ENCODE measurements at places on chromosomes 1 and 21.

DNA sequence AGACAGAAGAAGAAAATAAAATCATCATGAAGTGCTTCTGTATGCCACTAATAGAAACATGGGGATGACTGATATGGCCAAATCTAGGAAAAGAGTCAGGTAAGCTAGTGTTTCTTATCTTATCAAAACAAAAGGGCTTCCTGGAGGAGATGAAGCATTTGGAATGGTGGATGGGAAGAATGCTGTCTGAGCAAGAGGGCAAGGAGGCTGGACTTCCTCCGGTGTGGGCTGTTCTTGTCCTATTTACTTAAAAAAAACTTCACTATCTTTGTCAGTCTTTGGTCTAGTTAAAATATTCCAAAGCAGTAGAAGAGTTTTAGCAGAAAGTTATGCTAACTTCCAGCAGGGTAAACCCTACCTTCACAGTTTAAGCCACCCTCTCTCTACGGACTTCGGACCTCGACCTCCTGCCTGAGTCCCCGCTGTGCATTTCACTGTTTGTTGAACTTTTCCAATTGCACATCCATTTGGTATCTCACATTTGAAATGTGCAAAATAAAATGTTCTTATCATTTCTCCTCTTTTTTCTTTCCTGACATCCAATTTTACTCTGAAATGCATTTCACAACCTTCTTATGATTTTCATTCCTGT is 64.8 kb upstream of the TSPAN2 start:
- DNase-seq: no peak

GRCh38 chr1:177646757-177647730 is 322.8 kb downstream of the SEC16B start:
- peak; percentile 41 for DNase-seq

DNA sequence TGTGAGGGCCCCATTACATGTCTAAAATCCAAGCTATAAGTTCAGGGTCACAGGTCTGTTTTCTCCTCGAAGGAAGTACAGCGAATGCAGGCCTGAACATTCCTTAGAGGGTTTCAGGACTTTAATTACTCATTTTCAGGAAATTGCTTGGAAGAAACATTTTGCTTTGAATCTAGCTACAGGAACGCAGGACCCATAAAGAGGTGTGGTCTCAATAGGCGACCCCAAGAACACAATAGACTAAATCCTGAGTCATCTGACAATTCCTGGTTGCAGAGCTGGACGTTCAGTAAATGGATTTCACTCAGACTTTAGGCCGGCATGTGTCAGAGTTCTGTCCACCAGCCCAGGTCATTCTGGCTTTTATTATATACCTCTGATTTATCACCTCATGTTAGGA is 1.0 kb upstream of the ERG start:
- DNase-seq: no peak

DNA sequence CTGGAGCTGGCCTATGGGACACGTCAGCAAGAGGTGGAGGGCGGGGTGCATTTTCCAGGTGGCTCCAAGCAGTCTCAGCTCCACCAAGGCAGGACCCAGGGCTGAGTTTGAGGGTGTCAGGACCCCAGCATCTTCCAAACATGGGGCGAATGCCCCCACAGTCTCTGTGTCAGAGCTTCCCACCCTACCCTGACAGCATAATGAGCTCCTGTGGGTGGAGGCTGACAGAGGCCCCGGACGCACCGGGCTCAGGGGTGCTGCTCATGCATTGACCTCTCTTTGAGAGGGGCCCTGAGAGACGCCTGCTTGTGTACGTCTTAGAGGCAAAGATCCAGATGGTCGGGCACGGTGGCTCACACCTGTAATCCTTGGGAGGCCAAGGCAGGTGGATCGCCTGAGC is 37.2 kb downstream of the SLC2A7 start:
- DNase-seq: no peak

GRCh38 chr1:14748151-14748550 is 149.7 kb downstream of the KAZN start:
- no peak for DNase-seq

DNA sequence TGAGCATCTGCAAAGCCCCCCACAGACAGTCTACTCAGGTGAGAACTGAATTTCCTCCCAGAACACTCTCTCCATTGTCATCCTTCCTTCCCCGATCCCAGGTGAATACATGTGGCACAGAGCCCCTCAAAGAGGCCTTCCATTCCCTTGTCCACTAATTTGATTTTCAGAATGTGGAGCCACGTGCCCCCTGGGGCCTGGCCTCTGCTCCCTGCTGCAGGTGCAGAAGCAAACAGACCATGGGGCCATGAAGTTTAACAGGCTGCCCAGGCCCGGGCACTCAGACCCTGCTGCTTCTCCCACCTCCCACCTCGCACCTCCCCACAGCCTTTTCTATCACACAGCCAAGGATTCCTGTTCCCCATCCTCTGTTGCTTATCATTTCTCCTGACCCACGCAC is 243.8 kb upstream of the RAB4A start:
- DNase-seq: peak; percentile 21

GRCh38 chr1:10730985-10731384 is 65.5 kb downstream of the CASZ1 start:
- DNase-seq: no peak

- no peak for DNase-seq
Measured at GRCh38 chr1:6491480-6491962, at the start of gene PLEKHG5. Gene PLEKHG5, minus strand, starts transcription at chr1:6491667. Its CDS starts 14,096 bp downstream, at chr1:6477571.

DNA sequence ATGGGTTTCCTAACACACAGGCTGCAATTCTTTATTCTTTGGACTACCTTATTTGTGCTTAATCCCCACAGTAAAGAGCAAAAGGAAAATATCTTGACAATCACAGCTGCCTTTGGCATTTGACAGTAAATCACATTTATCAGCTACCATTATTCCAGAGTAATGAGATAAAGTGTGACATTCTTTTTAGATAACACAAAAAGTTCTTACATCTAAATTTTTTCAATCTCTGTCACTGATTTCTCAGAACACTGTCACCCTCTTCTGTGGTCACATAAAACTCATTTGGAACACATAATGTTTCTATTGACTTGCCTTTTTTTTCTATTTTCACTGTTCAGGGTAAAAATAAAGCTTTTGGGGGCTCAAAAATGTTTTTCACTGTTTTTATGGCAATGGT is 484.6 kb downstream of the LTN1 start:
- no peak for DNase-seq

- DNase-seq: no peak
Measured at GRCh38 chr1:88730132-88730675, 46.1 kb downstream of the PKN2 start.

- DNase-seq: no peak
Measured at GRCh38 chr1:23593042-23593521, 33.8 kb upstream of the ID3 start.

- DNase-seq: no peak
Measured at GRCh38 chr1:17869815-17870214, 114.7 kb downstream of the ACTL8 start.

DNA sequence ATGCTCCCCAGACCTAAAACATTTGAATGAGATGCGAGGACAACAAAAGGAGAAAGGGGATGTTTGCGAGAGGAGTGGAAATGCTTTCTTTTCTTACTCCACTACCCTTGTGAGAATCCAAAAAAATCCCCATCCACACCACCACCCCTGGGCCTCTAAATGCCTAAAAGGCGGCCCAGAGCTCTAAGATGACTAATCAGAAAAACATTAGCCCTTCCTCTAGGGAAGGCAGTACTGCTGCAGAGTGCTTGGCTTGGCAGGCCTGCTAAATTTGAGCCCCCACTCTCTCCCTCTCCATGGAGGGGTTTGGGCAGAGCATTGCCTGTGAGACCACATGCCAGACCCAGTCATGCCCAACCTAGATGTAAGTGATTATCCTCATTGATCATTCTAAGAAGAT is 347.9 kb downstream of the USH2A start:
- DNase-seq: no peak

GRCh38 chr1:111570781-111571181 is 48.8 kb upstream of the RAP1A start:
- DNase-seq: no peak

GRCh38 chr1:97721221-97721620 is 199.6 kb downstream of the DPYD start:
- DNase-seq: no peak

- DNase-seq: no peak
Measured at GRCh38 chr1:59574085-59574484, 240.7 kb upstream of the HOOK1 start.

GRCh38 chr1:156488566-156489165 is 11.9 kb downstream of the MEF2D start:
- DNase-seq: no peak

- peak; percentile 2 for DNase-seq
Measured at GRCh38 chr21:19461481-19462205, 1058.1 kb upstream of the TMPRSS15 start.

DNA sequence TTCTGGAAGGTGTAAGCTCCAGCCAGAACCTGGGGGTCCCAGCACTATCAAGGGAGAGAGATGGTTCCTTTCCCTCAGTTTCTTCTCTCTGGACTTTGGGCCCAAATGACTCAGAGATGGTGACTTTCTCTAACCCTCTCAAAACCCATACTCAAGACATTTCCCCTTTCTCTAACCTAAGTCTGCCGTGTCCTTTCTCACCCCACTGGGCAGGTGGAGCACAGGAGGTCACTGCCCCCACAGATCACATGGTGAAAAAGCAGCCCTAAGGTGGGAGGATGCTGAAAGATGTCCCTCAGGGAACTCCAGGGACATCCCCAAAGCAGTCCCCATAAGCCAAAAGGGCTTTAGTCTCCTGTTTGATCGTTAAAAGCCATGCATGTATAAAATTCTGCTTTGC is 173.7 kb downstream of the HIVEP3 start:
- no peak for DNase-seq

DNA sequence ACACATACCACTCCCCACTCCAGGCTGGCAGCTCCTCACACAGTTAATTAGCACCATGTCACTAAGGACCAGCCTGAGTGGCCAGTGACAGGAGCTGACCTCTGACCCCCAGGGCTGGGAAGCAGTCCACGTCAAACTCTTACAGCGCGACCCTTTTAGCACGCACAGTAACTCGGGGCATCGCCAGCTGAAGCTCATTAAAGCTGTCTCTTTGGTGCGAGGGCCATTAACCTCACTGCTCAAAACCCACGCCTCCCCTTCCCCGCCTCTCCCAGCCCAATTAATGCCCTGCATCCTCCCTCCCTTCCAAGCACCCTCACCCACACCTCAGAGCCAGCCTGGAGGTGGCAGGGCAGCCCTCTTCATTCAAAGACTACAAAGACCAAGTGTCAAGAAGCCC is 31.7 kb downstream of the DMAP1 start:
- DNase-seq: peak; percentile 61

DNA sequence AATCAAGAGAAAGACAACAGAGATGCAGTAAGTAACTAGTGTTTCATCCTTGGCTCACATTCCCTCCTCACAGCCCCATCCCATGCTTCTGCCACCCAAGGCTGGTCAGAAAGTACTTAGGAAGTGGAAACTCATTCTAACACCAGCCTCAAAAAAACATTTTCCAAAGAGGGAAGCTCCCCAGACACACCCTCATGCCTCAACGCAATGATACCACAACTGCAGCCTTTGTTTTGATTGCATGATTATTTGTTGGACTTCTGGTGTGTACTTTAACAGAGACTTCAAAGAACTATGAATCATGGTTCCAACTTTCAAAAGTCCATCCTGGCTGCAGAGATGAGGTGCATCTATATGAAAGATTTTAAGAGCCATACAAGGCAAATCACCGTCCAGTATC is 45.2 kb upstream of the KCNA3 start:
- DNase-seq: no peak

- peak; percentile 89 for DNase-seq
Measured at GRCh38 chr1:3170561-3171453, 101.8 kb downstream of the PRDM16 start.

GRCh38 chr1:230573658-230574057 is 68.6 kb upstream of the COG2 start:
- no peak for DNase-seq
